Fibroblast of mammary gland (primary cell): ENCODE measurements at places on chromosomes 4 and X.

GRCh38 chr4:95602872-95603271 lies 54.1 kb upstream of the UNC5C start:
- no peak for DNase-seq

DNA sequence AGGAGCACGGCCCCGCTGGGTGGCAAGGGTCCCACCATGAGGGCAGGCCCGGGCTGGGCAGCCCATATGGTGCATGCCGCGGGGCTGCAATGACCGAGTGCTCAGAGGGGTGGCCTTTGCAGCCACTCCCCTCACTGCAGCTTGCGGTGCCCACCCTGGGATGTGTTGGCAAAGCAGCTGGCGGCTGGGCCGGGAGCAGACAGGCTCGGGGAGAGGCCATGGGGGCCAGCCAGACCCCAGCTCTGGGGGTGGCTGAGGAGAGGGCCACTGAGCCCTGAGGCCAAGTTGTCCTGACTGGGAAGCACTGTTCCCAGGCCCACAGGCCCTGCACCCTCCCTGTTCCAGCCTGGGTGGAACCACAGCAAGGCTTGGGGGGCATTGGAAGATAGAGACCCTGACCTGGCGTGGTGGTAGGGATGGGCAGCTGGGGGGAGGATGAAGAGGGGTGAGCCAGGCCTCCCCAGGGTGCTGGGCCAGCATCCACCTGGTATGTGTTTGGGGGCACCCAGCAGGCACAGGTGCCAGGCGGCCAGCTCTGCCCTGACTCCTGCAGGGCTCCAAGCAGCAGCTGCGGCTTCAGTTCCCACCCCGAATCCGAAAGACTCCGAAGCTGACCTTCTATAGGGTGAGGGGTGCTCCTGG lies 18.4 kb upstream of the RNF4 start:
- no peak for DNase-seq

DNA sequence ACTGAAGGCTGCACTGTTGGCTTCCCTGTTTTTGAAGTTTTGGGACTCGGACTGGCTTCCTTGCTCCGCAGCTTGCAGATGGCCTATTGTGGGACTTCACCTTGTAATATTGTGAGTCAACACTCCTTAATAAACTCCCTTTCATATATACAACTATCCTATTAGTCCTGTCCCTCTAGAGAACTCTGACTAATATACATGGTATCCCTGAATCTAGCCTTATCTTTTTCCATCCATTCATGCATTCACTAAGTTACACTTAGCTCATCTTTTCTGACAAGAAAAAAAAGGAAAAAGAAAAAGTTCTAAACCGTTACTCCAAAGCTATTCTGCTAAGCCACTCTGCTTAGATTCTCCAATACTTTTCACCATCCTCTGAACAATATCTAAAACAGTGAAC lies 1260.2 kb upstream of the PCDH7 start:
- no peak for DNase-seq

DNA sequence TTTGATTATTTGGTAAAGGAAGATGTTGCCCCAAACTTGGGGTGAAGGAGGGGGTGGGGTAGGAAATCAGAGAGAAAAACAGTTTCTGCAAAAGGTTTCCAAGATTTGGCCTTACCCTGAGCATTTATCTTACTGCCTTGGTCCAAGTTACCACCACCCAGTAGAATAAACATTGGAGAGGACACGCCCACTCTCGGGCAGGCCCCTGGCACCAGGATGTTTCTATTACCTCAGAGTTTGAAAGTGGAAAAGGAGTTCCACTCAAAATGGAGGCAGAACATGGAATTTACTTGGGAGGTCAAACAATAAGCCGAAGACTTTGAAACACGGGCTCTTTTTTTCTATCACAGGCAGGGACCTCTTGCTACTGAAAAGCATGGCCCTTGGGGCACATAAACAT lies 113.7 kb downstream of the CHRNA9 start:
- no peak for DNase-seq

GRCh38 chr4:70734168-70734954 lies 12.6 kb downstream of the RUFY3 start:
- peak; percentile 55 for DNase-seq

DNA sequence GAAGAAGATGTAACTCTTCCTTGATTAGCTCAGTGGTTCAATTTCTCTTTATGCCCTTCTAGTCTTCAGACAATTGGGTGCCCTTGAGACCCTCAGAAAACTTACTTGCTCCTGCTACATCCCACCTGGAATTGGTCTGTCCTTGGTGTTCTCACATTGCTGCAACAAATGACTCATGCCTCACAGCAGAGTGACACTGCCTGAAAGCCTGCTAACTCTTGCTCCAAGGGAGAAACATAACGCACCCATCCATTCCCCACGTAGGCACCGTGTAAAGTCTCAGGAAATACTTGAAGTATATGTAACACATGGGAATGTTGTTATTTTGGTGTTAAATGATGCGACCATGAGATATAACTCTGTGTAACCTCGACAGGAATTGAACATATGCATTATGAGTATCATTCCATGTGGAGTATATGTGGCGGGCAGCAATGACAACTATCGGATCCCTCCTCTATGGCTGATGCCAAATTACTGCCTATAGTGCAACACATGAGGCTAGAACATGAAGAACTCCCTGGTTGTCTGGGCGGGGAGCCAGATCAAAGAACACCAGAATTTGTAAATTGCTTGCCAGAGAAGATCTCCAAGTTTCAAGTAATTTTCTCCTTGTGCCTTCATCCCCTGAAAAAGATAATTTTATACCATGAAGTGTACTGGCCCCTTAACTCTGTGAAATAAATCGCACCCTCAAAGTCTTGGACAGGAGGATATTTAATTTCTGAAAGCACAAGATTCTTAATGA lies 231.3 kb upstream of the STK26 start:
- peak; percentile 18 for DNase-seq

- DNase-seq: peak; percentile 34
Measured at GRCh38 chr4:20298986-20299385, 47.3 kb downstream of the SLIT2 start.

DNA sequence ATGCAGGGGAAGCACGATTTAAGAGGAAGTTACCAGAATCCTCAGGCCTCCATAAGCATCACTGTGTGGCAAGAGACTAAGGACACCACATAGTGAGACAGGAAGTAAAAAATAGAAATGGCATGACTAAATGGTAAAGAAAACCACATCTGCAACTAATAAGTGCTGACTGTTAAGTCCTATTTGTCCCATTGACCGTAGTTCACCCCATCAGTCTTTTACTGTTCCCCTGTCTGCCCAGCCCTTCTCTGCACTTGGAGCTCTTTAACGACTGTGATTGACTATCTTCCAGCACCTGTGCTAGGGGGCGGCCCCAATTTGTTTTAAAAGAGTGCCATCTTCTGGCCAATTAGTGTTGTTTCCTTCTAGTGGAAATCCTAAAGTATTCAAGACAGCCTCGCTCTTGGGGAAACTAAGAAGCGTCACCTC lies 94.2 kb downstream of the MAOA start:
- peak; percentile 75 for DNase-seq

DNA sequence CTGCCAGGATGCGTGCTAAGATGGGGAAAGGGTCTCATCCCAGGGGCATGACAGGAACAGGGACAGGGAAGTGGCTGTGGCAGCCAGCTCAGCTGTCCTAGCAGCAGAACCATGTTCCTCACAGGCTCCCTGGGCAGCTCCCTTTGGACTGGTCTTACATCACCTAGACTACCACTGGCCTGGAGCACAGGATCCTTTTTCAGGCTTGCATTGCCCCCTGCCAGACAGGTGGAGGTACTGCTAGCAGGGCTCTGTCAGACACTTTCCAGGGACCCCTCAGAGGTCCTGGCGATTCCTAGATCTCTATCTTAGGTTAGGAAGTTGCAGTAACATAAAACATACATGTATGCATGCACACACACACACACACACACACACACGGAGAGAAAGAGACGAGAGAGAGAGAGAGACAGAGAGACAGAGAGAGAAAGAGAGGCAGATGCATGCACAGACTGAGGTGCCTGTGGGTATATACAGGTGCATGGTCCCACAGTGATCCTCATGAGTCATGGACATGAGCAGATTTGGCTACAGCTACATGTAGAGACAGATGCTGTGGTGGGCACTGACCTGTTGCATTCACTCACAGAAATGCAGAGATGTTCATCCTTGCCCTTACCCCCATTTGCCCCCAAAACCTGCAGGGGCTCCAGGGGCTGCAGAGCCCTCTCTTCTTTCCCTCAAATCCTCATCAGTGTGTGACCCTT lies 63.6 kb downstream of the STARD8 start:
- peak; percentile 54 for DNase-seq

- no peak for DNase-seq
Measured at GRCh38 chr4:146243883-146244277, 29.5 kb downstream of the REELD1 start.

DNA sequence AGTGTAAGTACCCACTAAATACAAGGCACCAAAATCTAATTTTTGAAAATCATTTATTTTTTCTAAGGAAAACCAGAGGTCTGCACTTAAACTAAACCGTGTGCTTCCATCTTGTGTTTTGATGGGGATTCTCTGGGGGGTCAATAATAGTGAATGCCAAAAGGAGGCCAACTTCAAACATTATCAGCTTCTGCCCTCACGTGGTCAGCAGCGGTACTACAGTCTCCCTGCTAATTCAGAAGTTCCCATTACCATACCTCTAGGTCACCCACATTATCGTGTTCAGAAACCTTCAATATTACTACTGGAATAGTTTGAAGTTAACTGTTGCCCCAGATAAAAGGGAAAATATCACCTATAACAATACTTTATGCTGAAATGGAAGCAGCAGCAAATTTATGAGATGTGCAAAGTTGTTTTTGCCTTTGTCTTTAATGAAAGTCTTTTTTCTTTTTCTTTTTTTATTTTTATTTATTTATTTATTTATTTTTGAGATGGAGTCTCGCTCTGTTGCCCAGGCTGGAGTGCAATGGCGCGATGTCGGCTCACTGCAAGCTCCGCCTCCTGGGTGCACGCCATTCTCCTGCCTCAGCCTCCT lies 17.3 kb downstream of the CTPS2 start:
- DNase-seq: peak; percentile 70

- DNase-seq: no peak
Measured at GRCh38 chr4:8939840-8940742, 68.5 kb upstream of the HMX1 start.

- no peak for DNase-seq
Measured at GRCh38 chrX:86237482-86237881, 89.2 kb downstream of the DACH2 start.

- DNase-seq: no peak
Measured at GRCh38 chr4:82458729-82459128, 28.3 kb downstream of the ENOPH1 start.

GRCh38 chrX:75074475-75074874 lies 81.6 kb downstream of the ABCB7 start:
- DNase-seq: no peak

DNA sequence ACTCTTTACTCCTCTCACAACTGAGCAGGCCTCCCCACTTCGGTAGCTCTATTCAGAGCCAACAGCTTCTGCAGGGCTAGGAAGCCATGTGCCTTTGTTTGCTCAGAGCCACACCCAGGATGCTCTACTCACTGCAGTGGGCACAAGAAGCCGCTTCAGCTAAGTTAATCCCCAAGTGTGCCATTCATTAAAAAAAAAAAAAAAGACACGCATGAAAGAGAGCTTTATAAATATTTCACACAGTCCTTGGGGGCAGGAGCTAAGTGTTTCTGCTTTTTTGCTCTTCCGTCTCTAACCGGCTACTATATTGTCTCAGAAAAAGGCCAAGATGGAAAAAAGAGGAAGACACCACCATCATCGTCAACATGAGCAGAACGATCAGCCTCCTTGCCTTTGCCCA lies 8.1 kb downstream of the CRMP1 start:
- DNase-seq: no peak

DNA sequence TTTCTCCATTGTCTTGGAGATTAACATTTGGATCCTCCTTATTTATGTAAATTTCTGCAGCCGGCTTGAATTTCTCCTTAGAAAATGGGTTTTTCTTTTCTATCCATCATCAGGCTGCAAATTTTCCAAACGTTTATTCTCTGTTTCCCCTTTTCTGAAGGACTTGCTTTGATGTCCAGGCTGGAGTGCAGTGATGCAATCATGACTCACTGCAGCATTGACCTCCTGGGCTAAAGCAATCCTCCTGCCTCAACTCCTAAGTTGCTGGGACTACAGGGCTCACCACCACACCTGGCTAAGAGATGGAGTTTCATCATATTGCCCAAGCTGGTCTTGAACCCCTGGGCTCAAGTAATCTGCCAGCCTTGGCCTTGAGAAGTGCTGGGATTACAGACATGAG lies 144.0 kb upstream of the ZXDB start:
- peak; percentile 4 for DNase-seq

- DNase-seq: no peak
Measured at GRCh38 chr4:70873216-70873615, 29.0 kb upstream of the MOB1B start.

DNA sequence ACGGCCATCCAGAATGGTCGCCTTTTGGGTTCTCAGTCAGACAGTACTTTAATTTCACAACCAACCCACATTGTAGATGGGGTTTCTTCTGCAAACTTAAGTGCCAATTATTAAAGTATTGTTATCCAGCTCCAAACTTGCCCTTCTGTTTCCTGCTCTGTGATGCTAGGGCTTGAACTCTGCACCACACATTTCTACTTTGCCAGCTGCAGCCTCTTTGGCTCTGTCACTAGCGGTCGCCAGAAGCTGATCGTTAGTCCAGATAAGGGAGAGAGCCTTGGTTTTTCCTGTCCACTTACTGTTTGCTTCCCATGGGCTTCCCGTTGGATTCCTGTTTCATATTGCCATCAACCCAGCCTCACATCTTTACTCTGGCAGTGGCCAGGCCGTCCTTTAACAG lies 196.6 kb downstream of the ASB9 start:
- DNase-seq: no peak

DNA sequence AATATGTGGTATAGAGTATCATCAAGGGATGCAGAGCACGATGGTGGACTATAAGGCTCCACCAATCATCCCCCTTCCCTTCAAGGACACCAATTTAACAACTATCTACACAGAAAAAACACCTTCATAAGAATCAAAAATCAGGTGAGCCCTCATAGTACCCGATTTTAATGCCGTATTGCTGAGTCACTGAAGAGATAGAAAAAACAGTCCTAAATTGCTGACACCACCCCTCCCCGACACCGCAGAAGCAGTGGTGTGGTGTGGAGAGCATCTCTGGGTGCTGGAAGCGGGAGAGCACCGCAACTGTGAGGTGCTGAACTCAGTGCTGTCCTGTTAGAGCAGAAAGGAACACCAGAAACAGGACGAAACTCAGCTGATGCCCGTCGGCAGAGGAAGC lies 49.3 kb downstream of the ABCB7 start:
- DNase-seq: no peak

- DNase-seq: peak; percentile 33
Measured at GRCh38 chr4:4542774-4543485, 1.1 kb upstream of the STX18 start.

GRCh38 chrX:2541603-2542002 lies 40.8 kb upstream of the DHRSX start:
- DNase-seq: no peak

- DNase-seq: peak; percentile 31
Measured at GRCh38 chrX:151828439-151829080, 84.1 kb upstream of the MAGEA4 start.
